Ovary (tissue), 10 donors: ENCODE measurements at places on chromosomes 11 and 22.

GRCh38 chr22:16917144-16918003 is 90.6 kb downstream of the GAB4 start:
- peak; percentile 33 for DNase-seq

DNA sequence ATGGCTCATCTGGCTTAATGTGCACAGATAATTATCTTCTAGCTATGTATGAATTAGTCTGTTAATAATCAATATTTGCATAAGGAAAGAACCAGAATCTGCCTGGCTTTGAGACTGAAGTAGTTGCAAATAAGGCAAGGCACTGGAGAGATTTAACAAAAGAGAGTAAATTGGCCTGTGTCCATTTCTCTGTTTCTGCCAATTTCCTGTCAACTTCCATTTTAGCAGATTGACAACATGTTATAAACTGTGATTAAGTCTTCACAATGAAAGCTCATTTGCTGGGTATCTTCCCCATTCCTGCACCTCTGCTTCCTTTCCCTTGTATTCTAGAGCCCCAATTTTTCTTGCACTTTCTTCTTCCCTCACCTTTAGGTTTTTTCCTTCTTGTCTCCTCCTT is 5.3 kb upstream of the TMEM123 start:
- DNase-seq, result no peak

GRCh38 chr11:115008799-115009198 is 330.5 kb downstream of the NXPE2 start:
- DNase-seq, result no peak

DNA sequence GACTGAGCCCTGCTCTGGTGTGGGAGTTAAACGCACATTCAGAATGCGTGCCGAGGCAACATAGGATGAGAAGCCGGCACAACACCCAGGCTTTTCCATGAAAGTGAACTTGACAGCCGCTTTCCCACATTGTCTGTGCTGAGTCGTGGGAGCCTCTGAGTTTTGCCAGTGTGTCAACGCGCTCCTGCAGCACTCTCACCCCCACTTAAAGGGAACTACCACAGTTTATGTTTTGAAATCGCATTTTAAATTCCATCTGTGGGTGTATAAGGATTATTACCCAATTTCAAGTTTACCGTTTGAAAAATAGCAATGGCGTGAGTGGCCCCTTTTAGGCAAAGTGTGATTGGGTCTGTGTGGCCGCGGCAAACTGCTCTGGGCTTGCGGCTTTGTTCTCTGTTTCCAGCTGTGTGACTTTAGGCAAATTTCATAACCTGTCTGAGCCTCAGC is 81.5 kb downstream of the FBLN1 start:
- no peak for DNase-seq

DNA sequence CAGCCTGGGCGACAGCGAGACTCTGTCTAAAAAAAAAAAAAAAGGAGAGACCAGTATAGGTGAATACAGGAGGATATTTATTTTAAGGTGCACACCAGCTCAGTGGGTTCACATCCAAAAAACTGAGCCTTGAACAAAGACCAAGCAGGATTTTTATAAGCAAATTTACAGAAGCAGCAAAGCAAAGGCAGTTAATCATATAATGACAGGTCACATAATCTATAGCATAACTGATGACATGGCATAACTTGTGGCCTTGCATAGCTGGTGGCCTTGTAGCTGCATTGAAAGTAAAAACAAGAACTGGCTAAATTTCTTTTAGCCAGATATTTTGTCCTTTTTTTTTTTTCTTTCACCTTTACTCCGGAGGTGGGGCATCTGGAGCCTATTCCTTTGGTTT is 2.7 kb upstream of the PLAAT3 start:
- DNase-seq, result no peak

- DNase-seq, result peak; percentile 39
Observed at GRCh38 chr22:50308986-50309600, 1.6 kb upstream of the PLXNB2 start.

DNA sequence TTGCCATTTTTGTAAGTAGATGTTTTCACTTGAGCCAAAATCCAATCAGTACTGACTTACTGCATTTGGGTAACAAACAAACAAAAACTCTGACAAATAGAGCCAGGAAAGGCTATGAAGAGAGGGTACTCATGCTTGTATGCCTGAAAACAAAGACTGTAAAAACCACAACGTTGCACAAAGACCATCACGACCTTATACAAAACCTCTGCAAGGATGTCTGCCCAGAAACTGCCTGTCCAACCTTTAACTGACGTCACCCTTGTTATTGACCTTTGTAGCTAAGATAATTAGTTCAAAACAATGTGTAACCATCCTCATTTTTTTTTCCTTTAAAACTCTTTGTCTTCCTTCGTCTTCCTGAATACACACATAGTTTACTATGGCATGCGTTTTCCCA is 804 bp upstream of the CREBZF start:
- DNase-seq, result no peak

- DNase-seq, result no peak
Observed at GRCh38 chr11:57092028-57092698, 89.6 kb upstream of the LRRC55 start.

GRCh38 chr11:57306161-57306876 is 18.4 kb downstream of the TNKS1BP1 start:
- no peak for DNase-seq

- DNase-seq, result peak; percentile 64
Observed at GRCh38 chr11:44766112-44766971, 39.6 kb downstream of the TSPAN18 start.
